ENCODE measurements at places on chromosomes 7 and 10.

DNA sequence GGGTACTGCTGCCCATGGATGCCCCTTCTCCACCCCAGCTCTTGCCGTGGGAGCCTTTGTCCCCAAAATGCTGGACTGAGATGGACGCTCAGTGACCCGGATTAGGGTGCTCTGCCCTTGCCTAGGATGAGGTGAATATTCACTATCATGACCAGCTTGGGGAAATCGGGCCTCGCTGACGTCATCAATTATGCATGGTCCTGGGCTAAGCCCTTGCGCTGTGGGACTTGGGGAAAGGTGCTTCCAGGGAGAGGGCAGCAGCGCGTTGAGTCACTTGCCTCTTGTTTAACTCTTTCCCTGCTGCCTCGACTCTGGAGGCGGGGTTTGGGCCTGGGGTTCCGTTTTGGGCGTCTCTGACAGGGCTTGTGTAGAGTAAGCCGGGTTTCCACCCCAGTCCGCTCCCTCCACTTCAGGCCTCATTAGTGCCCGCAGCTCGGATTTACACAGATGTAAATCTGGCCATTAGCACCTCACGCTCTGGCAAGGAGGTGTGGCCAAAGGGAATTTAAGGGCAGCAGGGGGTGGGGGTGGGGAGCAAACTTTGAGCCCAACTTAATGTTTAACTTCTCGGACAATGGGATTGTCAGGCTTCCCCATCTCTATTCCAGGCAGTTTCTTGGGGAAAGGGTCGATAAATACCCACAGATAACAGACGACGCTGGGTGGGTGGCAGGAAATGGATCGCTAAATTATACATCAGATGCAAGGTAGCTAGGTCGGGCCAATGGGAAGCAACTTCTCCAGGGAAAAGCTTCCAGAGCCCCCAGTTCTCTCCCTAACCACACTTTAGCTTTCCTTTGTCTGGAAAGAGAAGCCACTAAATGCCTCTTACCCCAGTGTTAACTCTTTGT lies 51.3 kb upstream of the TCF7L2 start:
- peaks cover 5% of the 10 kb centered on the region for H3K4me1 ChIP-seq
- DNase-seq = peak; percentile 95
- no peaks in the 10 kb centered on the region for H3K36me3 ChIP-seq
- peaks cover 4% of the 10 kb centered on the region for H3K27me3 ChIP-seq
- H3K4me3 ChIP-seq = no peak overlapping the region

GRCh38 chr10:101050208-101051069 lies 11.3 kb upstream of the KAZALD1 start:
- no peak overlapping the region for H3K27ac ChIP-seq
- H3K4me3 ChIP-seq = no peak overlapping the region
- H3K36me3 ChIP-seq = no peaks in the 10 kb centered on the region
- peaks cover 40% of the 10 kb centered on the region for H3K27me3 ChIP-seq
- DNase-seq = peak; percentile 76
- peaks cover 3% of the 10 kb centered on the region for H3K4me1 ChIP-seq

- H3K4me3 ChIP-seq = no peak overlapping the region
- H3K27ac ChIP-seq = no peak overlapping the region
- H3K36me3 ChIP-seq = no peaks in the 10 kb centered on the region
- H3K27me3 ChIP-seq = no peaks in the 10 kb centered on the region
- DNase-seq = no peak
Observed at GRCh38 chr7:20064181-20064970, 152.8 kb downstream of the MACC1 start.

DNA sequence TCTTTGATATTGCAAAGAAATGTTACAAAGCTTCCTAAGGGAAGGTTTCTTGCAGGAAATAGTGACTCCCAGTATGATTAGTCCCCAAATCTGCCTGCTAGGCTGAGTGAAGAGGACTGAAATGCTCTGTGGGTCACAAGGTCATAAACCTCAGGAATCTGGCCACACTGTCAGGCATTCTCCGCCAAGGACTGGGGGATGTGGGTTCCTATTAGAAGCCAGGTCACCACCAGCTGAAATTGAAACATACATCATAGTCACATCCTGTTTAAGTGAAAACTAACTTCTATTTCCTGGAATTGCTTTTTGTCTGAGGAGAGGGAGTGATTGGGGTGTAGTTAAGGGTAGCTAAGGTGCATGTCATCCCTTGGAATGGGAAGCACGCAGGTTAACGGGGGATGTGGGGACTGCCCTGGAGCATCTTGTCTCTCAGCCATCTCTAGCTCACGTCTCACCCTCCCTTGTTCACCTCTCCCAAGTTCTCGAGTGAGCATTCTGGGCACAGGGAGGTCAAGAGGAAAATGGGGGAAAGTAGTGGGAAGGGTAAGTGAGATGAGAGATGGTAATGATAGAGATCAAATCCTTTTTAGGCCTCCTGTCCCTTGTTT lies 12.0 kb upstream of the GSAP start:
- peaks cover 10% of the 10 kb centered on the region for H3K4me1 ChIP-seq
- H3K36me3 ChIP-seq = no peaks in the 10 kb centered on the region
- H3K27me3 ChIP-seq = no peaks in the 10 kb centered on the region
- peak; percentile 64 for DNase-seq
- H3K27ac ChIP-seq = no peak overlapping the region
- no peak overlapping the region for H3K4me3 ChIP-seq

- peak within 1 kb of the TSS; percentile 92 for H3K27ac ChIP-seq
- no peaks in the 10 kb centered on the region for H3K27me3 ChIP-seq
- no peaks in the 10 kb centered on the region for H3K36me3 ChIP-seq
- peak; percentile 85 for DNase-seq
- no peaks in the 10 kb centered on the region for H3K4me1 ChIP-seq
- H3K4me3 ChIP-seq = peak within 1 kb of the TSS; percentile 81
Observed at GRCh38 chr10:114821293-114821914, at the start of gene FHIP2A. Gene FHIP2A, plus strand, starts transcription at chr10:114821780. Its CDS starts 299 bp downstream, at chr10:114822079.

- no peak overlapping the region for H3K4me3 ChIP-seq
- H3K4me1 ChIP-seq = peaks cover 11% of the 10 kb centered on the region
- no peaks in the 10 kb centered on the region for H3K27me3 ChIP-seq
- H3K27ac ChIP-seq = peak overlapping the region; percentile 14
- no peaks in the 10 kb centered on the region for H3K36me3 ChIP-seq
Observed at GRCh38 chr7:100166317-100166940, 2.0 kb downstream of the GAL3ST4 start.

DNA sequence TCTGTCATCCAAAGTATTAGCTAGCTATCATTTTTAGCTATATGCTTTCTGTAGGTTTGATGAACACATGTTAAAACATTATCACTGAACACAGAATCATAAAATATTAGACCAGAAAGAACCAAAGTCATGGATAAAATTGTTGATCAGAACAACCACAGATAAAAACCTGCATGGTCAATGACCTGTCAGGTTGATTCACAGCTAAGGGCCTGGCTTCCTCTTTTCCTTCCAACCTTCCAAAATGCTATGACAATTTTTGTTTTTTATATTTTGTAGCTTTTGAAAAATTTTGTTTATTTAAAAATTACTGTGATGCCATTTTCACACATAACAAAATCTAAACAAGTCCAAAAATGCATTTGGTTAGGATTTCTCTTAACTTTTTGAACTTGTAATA lies 444.4 kb upstream of the CHRM2 start:
- no peak for DNase-seq
- H3K27me3 ChIP-seq = no peaks in the 10 kb centered on the region
- H3K4me3 ChIP-seq = no peak overlapping the region
- H3K36me3 ChIP-seq = no peaks in the 10 kb centered on the region
